ENCODE measurements at places on chromosomes 2 and 18.

DNA sequence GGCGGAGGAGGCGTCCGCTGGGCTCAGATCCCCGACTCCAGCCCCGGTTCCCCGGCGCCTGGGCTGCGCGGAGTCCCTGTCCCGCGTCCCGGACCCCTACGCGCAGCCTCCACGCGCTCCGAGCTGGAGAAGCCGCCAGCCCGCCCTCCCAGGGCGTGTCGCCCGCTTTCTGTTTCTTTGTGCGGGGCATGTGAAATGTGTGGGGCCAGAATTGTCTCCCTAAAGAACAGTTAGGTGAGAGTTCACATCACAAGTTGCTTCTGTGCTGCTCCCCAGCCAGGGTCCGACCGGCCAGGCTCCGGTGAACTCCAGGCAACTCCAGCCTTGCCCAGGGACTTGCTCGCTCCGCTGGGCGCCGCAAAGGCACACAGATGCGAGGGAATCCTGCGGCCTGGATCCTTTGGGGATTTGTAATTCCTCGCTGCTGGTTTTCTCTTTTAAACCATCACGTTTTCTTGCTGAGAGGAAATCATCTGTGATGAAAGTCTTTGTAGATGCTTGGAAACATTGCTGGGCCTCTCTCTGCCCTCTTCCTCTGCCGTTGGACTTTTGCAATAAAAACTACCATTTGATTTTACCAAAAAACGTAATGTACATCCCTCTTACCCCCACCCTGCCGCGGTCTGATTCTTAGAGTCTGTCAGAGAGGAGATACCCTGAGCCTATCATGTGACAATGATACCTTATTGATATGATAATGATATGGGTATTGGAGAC lies 631 bp downstream of the GYPC start:
- DNase-seq, result no peak

DNA sequence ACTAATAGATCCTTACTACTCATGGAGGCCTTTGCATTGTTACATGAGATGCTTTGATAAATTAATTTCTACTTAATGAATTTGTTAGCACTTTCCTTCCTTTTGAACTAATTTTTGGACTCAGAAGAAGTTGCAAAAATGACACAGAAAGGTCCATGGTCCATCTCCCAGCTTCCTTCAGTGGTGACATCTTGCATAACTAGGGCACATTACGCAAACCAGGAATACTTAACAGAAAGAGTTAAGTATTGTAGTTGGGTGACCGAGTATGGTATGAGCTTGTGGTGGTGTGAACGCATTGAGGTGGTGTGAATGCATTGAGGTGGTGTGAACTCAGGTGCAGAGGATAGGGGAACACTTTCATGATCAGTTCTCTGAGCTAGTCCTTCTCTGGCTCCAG lies 151.1 kb upstream of the TWIST2 start:
- DNase-seq, result no peak

GRCh38 chr2:232325324-232326273 lies 53.0 kb upstream of the ALPP start:
- DNase-seq, result no peak

GRCh38 chr2:73177645-73178255 lies 24.6 kb upstream of the NOTO start:
- no peak for DNase-seq

DNA sequence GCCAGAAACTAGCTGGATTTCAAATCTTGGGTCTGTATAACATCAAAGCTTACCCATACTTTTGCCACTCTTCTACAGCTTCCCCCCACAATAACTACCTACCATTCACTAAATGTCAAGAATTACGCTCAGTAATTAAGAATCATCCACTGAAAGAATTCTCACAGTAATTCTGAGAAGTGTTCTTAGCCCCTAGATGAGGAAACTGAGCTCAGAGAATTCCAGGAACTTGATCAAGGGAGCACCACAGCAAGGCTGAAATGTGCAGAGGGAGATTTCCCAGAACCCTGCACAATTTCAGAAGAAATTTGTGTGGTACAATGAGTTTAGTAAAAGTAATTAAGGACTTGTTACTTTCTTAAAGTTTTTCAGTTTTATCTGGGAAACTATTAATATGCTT lies 194.5 kb upstream of the STK17B start:
- DNase-seq, result no peak

DNA sequence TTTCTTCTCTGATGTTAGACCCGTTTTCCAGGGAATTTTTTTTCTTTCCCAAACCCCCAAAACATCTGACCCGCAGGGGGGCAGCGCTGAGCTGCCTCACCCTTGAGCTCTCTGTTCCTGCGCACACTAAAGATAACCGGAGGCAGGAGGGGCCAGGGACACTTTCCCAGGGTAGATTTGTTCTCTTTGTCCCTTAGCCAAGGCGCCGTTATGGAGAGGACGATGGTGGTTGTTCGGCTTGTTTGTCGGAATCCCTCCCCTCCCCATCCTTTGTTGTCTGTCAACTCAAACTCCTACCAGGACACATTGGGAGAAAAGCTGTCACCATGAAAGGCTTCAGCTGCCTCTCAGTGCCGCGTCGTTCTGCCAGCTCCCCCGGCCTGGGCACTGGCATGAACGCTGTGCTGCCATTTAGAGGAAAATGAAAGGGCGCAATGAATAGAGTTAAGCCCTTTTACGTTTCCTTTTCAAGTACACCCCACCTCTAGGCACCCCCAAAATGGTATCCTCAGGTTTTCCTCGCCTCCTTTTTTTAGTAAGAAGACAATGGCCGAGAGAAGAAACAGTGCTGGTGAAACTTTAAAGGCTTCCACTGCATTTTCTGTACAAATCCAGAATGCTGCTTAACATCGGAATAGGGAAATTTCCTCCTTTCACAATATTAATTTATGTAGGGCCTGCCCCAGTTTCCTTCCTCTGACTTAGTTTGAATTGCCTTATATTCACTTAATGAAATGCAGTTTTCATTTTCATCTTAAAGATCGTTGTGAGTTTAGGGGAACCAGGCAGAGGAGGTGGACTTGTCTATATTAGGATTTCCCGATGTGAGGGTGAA lies 62.1 kb downstream of the RND3 start:
- DNase-seq, result no peak

DNA sequence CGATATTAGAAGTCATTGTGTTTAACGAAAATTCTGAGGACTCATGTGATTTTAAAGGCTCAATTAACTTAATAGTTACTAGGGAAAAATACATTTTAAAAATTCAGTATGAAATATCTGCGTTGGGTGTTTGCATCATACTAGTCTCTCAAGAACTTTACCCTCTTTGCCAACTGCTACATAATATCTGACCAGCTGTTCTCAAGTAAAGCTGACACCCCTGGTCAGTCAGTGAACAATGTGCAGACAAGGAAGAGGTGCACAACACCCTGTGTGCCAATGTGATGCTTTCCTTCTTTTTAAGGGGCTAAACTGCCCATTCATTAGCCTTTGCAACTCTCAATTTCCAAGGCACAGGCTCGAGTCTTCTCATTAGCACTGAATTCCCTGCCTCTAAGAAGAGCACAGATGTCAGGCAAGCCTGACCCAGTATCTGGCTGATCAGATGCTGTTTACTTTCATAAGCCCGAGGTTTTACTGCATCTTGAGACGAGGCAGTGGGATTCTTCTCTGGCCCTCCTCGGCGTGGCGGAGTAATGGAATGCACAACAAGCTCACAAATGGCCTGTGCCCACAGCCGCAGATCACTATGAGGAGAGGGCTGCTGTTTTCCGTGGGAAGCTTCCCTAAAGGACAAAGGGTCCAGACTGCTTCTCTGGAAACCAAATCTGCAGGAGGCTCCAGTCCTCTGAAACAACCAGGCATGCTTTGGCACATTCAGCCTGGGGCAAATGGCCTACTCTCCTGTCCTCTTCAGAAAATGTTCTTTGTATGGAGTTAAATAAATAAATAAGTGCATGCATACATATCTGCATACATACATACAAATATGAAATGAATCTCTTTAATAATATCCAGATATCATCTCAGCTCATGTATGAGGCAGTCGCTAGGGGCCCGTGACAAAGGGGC lies 240.3 kb downstream of the ZNF521 start:
- DNase-seq, result no peak

DNA sequence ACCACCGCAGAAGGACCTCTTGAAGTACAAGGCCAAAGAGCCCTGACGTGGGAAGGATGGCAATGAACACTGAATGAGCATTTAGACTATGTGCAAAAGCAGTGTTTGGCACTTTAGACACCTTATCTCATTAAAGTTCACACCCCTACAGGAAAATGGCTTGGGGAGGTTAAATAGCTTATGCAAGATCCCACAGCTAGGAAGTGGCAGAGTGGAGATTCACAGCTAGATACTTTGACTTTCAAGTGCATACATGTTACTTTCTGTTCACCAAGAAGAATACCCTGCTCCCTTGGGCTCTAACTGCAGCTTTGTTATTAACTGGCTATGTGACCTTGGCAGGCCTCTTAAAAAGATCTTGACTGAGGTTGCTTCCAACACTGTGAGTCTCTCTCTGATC lies 58.2 kb downstream of the ICOS start:
- no peak for DNase-seq

GRCh38 chr2:133888621-133889219 lies 320.5 kb upstream of the NCKAP5 start:
- DNase-seq, result no peak

Measured in stimulated activated CD8-positive, alpha-beta memory T cell treated with anti-CD3 and anti-CD28 coated beads, Interleukin-7, amount 100 ng/mL, for 24 hours (primary cell).